Hematopoietic multipotent progenitor cell treated with erythropoietin and hydrocortisone succinate and interleukin-3 and kit ligand, for 8 days (in vitro differentiated cells): ENCODE measurements at places on chromosomes 16 and 17.

DNA sequence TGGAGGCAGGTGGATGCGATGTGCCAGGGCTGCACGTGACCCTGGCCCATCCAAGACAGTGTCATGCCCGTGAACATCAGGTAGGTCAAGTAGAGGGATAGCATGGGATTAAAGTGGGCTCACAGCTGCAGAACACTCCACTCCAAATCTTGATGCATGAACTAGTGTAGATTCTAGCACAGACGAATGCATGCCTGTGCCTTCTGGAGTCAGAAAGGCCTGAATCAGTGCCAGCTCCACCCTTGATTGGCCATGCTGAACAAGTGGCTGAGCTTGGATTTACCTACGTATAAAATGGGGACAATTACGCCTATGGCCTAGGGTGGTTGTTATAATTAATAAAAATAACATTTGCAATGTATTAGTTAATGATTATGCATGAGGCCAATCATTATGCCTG is 10.6 kb downstream of the IRX3 start:
- DNase-seq, result no peak

DNA sequence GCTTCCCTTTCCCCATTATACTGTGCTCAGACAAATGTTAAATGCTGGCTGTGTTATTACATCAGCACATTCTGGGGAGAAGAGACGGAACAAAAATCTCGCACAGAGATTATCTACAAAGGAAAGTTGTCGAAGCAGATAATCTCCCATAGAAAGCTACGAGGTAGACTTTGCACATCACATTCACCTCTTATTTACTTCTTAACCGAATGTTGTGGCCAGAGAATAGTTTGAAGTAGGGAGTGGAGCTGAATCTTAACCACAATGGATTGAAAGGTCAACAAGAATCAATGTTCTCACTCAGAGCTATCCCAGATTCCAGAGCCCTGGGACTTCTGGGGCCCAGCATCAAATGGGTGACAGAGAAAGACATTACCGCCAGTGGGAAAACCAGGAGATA is 28.4 kb upstream of the LONP2 start:
- no peak for DNase-seq

- DNase-seq, result no peak
These were observed 9.8 kb upstream of the BRCA1 start for GRCh38 chr17:43134774-43135453.

- no peak for DNase-seq
These were observed 212.2 kb downstream of the AATF start for GRCh38 chr17:37160944-37161343.

GRCh38 chr17:68319410-68320162 is 28.3 kb downstream of the ARSG start:
- DNase-seq, result no peak

DNA sequence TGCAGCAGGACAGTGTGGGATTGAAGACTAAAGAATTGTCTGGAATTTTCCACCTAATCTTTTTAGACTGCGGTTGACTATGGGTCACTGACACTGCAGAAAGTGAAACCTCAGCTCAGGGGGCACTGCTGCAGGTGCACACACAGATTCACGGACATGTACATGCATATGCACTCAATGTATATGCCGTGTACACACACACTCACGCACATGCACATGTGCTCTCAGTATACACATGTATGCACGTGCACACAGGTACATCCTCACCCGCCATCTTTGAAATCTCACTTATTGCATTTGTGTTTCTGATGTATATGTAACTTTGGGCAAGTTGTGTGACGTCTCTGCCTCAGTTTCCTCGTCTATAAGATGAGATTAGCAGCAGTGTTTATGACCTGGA is 27.3 kb downstream of the CMIP start:
- no peak for DNase-seq

DNA sequence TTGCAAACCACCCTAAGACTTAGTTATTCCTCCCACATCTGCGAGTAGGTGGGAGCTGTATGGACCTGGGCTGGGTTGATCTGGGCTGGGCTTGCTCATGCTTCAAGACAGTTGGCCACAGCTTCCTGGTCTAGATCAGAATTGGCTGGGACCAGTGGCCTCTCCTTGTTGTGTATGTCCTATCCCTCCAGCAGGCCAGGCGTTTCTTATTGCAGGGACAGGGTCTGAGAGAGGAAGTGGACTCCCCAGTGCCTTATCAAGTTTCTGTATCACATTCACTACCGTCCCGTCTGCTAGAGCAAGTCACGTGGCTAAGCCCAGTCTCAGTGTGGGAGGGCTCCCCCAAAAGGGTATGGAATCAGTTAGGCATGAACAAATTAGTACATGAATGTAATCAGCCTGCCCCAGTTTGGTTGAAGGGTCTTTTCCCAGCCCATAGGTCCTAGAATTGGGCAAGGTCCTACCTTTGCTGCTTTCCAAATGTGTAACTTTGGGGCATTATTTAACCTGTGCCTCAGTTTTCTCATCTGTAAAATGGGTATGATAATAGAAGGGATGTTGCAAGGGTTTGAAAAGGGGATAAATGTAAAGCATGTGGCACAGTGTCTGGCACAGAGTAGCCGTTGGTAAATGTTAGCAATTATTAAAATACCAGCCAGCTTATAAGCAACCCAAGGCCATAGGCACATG is 36.0 kb downstream of the NKD1 start:
- DNase-seq, result peak; percentile 57

DNA sequence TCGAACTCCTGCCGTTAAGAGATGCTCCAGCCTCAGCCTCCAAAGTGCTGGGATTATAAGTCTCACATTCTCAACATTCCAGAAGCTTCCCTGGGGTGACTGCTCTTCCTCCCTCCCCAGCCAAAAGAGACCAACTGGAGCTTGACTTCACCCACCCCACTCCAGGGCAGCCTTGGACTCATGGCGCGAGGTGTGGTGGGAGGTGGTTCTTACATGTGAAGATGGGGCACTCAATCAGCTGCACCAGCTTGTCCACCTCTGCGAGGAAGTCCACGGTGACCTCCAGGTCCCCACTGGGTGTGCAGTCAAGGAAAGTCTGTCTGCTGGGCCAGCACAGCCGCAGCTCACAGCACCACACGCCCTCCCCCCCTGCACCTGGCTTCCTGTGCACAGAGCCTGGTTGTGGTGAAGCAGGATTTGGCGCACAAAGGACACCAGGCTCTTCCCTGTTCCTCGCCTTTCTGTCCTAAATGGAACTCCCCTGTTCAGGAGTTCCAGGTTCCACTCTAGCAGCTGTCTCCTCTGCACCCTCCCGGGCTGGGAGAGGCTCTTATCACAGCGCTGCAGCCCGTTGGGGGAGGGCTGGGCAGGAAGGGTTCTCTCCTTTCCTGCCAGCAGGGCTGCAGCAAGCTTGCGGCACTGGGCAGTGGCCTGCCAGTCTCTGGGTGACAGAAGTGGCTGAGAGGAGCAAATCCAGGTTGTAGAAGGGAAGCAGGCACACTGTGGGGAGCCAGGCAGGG is 9.6 kb upstream of the MTSS2 start:
- peak; percentile 96 for DNase-seq

DNA sequence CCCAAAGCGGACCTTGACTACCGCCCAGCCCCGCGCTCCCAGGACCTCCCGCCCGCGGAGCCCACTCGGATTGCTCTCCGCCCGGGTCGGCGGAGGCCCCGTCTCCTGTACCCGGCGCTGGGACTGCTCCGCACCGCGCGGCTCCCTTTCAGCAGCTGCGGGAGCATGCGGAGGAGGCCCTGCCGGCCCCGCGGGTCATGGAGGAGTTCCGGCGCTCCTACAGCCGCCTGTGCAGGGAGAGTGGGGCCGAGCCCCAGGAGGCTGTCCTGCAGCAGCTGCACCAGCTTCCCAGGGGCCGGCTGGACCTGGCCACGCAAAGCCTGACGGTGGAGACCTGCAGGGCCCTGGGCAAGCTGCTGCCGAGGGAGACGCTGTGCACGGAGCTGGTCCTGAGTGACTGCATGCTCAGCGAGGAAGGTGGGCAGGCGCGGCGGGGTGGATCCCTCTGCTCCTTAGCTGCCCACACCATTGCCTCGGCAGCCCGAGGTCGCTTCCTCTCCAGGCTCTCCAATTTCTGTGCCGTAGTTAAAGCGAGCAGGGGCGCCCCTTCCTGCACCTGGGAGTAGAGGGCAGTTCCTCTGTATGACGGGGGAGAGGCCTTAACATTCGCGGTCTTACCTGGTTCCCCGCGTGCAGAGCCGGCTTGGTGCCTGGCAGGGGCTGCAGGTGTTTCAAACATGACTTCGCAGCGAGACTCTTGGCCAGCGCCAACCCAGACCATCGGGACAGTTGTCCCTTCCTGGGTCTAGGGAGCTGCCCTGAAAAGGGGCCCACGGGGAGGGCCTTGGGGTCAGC is 539 bp downstream of the LRRC45 start:
- peak; percentile 27 for DNase-seq

- peak; percentile 72 for DNase-seq
These were observed at the start of gene YBX2 for GRCh38 chr17:7294614-7295153. YBX2 (minus strand) TSS chr17:7294639; CDS start chr17:7294500, 139 bp downstream.

GRCh38 chr17:72467841-72468653 is 347.2 kb downstream of the SOX9 start:
- DNase-seq, result no peak

DNA sequence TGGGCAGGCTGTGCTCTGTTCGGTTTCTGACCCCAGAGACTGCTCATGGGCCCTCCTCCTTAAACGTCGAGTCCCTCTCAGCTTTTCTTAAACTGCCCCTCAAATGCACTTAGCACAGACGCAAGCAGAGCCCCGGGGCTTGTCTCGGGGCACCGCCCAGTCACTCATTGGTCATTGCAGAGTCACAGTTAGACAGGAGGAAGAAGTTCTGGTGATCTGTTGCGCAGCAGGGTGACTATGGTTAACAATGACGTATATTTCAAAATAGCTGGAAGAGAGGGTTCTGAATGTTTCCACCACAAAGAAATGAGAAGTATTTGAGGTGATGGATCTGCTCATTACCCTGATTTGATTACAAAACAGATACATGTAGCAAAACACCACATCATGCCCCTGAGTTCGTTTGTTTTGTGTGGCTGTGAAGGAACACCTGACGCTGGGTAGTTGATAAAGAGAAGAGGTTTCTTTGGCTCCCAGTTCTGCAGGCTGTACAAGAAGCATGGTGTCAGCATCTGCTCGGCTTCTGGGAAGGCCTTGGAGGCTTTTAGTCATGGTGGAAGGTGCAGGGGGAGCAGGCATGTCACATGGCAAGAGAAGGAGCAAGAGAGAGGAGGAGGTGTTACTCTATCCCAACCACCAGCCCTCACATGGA is 387.4 kb downstream of the CPPED1 start:
- DNase-seq, result no peak

GRCh38 chr17:68489919-68490318 is 22.3 kb upstream of the PRKAR1A start:
- DNase-seq, result no peak

- no peak for DNase-seq
These were observed 1.5 kb upstream of the MYH10 start for GRCh38 chr17:8632061-8632460.

GRCh38 chr17:16919663-16920627 is 52.0 kb downstream of the TNFRSF13B start:
- DNase-seq, result no peak

- peak; percentile 53 for DNase-seq
These were observed 6.8 kb upstream of the TBC1D3B start for GRCh38 chr17:36183001-36183971.

DNA sequence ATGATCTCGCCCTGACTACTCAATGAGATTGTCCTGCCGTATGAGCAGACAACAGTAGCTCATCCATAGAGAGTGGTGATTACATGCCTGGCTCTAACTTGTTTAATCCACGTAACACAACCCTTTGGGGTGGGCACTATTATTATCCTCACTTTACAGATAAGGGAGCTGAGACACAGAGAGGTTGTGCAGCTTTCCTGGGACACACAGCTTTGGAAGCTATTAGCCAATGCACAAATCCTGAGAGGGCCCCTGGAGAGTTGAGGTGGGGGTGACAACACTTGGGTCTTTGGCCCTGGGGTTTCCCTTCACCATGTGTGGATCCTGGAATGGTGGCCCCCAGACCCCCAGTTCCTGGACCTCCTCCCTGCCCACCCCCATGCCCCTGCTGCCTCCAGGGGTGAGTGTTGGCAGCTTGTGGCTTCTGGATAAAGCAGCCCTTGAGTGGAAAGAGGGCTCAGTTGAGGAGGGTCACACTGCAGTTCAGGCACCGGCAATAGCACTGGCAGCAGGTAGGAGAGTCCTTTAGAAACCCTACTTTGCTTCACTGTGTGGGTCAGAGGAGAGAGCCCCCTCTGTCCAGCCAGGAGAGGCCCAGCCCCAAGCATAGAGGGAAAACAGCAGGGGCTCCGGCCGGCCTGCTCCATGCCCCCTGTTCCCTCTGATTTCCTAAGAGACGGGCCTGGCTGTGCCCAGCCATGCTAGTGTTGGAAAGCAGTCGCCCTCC is 230.7 kb downstream of the KATNIP start:
- DNase-seq, result no peak

- no peak for DNase-seq
These were observed 17.0 kb downstream of the GJD3 start for GRCh38 chr17:40347319-40348135.

DNA sequence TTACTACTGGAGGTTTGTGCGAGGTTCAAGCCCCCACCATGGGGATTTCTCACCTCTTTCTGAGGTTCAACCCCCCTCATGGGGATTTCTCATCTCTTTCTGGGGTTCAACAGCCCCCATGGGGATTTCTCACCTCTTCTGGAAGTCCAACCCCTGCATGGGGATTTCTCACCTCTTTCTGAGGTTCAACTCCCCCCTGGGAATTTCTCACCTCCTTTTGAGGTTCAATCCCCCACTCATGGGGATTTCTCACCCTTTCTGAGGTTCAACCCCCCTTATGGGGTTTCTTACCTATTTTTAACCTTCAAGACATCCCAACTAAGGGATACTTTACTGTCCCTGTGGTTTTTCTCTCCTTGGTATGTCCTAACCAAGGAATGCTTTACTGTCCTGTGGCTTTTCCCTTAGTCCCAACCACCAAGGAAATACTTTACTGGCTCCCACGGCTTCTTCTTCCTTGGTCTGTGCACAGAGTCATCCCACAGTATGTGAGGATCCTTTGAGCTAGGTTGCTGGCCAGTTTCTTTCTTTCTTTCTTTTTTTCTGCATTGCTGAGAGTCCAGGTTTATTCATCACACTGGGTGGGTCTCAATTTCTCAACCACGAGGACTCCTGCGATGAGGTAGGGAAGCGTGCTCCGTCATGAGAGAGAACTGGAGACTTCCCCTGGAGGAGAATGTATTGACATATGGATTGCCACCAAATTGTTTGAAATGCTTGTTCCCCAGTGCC is 2140.2 kb downstream of the TP53TG3F start:
- no peak for DNase-seq
